ENCODE measurements at places on chromosomes 5 and 9.

- no peak for DNase-seq
Measured at GRCh38 chr5:142847898-142848790, 78.0 kb downstream of the ARHGAP26 start.

DNA sequence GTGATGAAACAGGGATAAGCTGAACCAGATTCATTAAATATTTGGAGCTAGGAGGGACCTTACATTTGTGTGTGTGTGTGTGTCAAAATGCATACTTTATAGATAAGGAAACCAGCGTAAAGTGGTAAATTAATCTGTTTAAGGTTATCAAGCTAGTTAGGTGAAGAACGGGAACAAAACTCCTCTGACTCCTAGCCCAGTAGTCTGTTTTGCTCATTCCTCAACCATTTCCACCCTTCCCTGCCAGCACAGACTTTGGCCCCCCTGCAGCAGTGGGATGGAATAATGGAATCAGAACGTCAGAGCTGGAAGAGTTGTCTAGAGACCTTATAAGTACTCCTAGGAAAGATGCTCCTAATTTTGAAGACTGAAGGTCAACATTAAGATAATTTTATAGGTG is 6.5 kb downstream of the AGXT2 start:
- no peak for DNase-seq

DNA sequence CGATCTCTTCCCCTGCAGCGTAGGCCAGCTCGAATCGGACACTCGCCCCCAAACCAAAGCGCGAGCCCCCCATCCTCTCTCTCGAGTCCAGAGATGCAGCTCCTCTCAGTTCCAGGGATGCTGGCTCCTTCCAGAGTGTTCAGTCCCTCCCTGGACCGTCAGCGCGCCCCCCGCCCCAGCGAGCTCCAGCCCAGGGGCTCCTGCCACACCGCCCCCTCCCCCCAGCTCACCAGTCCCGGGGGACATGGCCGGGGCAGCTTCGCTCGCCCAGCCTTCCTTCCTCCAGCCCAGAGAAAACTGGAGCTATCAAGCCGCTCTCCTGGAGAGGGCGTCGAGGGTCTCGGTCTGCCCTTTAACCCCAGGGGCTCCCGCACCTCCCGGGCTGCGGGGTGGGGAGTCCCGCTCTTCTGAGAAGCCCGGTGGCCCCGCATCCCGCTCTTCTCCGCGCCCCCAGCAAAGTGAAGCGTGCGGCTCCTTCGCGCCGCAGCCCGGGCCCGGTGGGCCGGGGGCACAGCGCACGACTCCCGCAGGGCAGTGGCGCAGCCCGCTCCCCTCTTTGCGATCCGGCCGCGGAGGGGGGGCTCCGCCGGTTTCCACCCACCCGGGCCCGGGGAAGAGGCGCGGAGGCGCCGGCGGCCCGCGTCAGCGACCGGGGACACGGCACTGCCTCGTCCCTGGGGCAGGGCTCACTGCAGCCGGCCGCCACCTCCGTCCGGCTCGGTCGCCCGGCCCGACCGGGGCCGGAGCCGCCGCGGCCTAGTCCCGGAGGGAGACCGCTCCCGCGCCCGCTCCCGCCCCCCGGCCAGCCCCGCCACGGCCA is 587 bp downstream of the MIER3 start:
- no peak for DNase-seq

- no peak for DNase-seq
Measured at GRCh38 chr5:55694152-55694830, 17.8 kb downstream of the SLC38A9 start.

GRCh38 chr9:127197186-127197860 is 67.3 kb upstream of the GARNL3 start:
- DNase-seq, result no peak

DNA sequence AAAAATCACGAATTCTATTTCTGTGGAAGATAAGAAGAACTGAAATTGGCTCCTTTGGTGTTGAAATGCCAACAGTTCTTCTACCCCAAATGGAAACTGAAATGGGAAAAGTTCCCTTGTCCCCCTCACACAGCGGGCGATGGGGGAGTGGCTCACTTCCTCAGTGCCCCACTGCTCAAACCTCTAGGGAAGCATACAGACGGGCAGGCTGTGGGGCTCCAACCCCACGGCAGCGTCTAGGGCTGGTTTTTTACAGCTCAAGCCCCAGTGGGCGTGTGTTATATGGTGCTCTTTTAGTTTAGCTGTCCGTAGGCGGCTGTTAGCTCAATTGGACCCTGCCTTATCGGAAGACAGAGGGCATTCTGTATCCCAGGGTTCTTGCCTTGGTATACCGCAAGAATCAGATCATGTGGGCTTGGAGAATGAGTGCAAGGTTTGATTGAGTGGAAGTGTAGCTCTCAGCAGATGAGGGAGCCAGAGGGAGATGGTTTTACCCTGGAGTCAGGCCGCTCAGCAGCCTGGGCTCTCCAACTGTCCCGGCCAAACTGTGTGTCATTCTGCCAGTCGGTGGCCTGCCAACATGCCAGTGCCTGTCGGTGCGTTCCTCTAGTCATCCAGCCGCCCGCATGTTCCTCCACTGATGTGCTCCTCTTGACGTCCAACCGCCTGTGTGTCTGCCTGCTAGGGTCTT is 166.3 kb upstream of the ZNF608 start:
- DNase-seq, result no peak

- DNase-seq, result no peak
Measured at GRCh38 chr9:132242621-132243155, 80.8 kb downstream of the NTNG2 start.

All from stimulated activated CD8-positive, alpha-beta memory T cell treated with anti-CD3 and anti-CD28 coated beads, Interleukin-7, amount 100 ng/mL, for 1 hour (primary cell).